ENCODE measurements at places on chromosomes 4 and X.

DNA sequence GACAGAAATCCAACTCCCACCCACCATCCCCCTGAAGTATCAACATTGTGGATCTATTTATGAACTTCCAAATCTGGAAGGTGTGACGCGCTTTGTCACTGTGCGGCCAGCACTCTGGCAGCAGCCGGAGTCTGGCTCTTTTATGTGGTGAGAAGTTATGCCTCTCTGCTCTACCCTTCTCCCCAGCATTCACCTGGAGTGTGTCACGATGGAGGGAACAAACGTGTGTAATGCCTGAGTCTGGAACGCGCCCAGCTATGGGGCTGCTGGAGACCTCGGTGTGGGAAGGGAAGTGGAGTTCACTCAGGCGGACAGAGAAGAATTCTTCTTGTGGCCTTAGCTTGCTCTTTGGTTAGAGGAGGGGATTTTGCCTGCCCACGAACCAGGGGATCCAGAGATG lies 222.1 kb upstream of the RPL34 start:
- DNase-seq, result no peak

DNA sequence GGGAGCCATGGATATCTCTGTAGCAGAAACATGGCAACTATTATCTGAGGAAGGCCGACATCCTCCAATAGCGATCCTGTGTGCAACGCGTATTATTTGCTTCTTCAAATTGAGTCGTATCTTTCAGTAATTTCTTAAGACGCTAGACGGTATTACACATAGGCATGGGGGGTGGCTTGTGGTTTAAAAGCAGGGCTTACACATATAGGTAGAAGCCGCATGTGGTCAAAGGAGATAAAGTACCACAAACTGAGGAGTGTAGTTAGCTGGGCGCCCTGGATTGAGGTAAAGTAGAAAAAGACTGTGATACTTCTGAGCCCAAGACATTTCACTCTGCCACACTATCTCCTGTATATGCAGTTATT lies 94.6 kb downstream of the SORBS2 start:
- DNase-seq, result no peak

- DNase-seq, result no peak
Observed at GRCh38 chrX:39242187-39242586, 440.9 kb downstream of the MID1IP1 start.

DNA sequence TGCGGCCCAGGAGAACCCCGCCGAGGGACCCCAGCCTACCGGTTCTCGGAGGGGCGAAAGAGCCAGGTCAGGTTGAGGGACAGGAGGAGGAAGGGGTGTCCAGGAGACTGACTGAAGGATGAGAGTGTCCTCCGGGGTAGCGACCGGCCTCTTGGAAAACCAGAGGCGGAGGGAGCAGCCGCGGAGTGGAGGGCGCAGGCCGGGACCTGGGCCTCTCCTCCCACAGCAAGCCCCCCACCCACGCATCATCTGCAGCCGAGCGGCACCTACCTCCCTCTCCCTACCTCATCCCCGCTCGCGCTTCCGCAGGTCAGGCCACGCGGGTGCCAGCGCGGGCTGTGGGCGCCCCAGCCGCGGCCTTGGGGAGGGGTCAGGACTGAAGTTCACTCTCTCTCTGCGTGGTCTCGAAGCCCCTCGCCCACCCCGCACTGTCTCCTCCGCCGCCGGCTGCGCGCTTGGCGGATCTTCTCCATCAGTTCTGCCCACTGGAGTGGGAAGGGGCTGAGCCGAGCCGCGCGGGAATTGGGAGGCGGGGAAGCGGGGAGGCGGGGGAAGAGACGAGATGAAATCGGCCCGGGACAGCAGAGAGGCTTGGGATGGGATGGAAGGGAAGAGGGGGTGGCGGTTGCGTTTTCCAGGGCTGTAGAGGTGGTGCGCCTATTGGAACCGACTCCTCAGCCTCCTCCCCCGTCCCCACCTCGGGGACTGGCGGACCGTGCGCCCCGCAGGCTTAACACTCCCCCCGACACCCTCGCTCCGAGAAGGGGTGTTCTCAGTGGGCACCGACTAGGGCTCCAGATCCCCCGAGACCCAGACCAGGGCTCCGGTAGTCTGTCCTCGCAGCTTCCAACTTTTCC lies 1.8 kb downstream of the NLGN4X start:
- no peak for DNase-seq

- no peak for DNase-seq
Observed at GRCh38 chr4:5500165-5500564, 208.2 kb downstream of the EVC2 start.
